Right lung (tissue), 10 donors: ENCODE measurements at places on chromosomes 12 and 14. TPM values are rescaled to one million over a fixed set of nuclear protein-coding genes. Genes with fewer than 3 reads are reported as not detected.

SERPINA9 gene
- not detected for polyA plus RNA-seq

MORN3 gene
- 2.6 TPM for polyA plus RNA-seq

SMCO2 gene
- 0.37 TPM for polyA plus RNA-seq

MMP17 gene
- 3.9 TPM for polyA plus RNA-seq

AQP6 gene
- polyA plus RNA-seq: 0.22 TPM

NPFF gene
- polyA plus RNA-seq: 1.4 TPM

TRPV4 gene
- 2.6 TPM for polyA plus RNA-seq

BDKRB2 gene
- polyA plus RNA-seq: 1.0 TPM

SAMD15 gene
- 3.5 TPM for polyA plus RNA-seq

VSX2 gene
- polyA plus RNA-seq: not detected

KRT80 gene
- 1.1 TPM for polyA plus RNA-seq

DIO3 gene
- 0.37 TPM for polyA plus RNA-seq

FZD10 gene
- polyA plus RNA-seq: 0.63 TPM

CEBPE gene
- polyA plus RNA-seq: 0.14 TPM

ENDOU gene
- polyA plus RNA-seq: 0.33 TPM

CPNE6 gene
- not detected for polyA plus RNA-seq

SLC4A8 gene
- polyA plus RNA-seq: 1.1 TPM

SLC10A1 gene
- 0.13 TPM for polyA plus RNA-seq

KRT72 gene
- polyA plus RNA-seq: 0.46 TPM

EML5 gene
- 1.8 TPM for polyA plus RNA-seq

ADGRD1 gene
- 29.2 TPM for polyA plus RNA-seq

RNASE4 gene
- 10.1 TPM for polyA plus RNA-seq

LHX5 gene
- polyA plus RNA-seq: not detected

VDR gene
- 1.2 TPM for polyA plus RNA-seq

KRT6A gene
- polyA plus RNA-seq: not detected

HOXC9 gene
- 0.32 TPM for polyA plus RNA-seq

VWF gene
- 117 TPM for polyA plus RNA-seq

PTHLH gene
- 3.4 TPM for polyA plus RNA-seq

MVK gene
- 12.3 TPM for polyA plus RNA-seq

NANOG gene
- 0.16 TPM for polyA plus RNA-seq

CLEC6A gene
- polyA plus RNA-seq: not detected

CERS5 gene
- 70.9 TPM for polyA plus RNA-seq

HIP1R gene
- polyA plus RNA-seq: 27.4 TPM

LRIG3 gene
- 43.4 TPM for polyA plus RNA-seq

CELA1 gene
- not detected for polyA plus RNA-seq

SLC7A7 gene
- 9.5 TPM for polyA plus RNA-seq

WNT5B gene
- 6.9 TPM for polyA plus RNA-seq

FAM222A gene
- polyA plus RNA-seq: 1.8 TPM

MIP gene
- polyA plus RNA-seq: not detected

IFNG-AS1 gene
- polyA plus RNA-seq: not detected

SLC17A8 gene
- polyA plus RNA-seq: 2.5 TPM

RBP5 gene
- 18.8 TPM for polyA plus RNA-seq

THTPA gene
- polyA plus RNA-seq: 12.1 TPM

RGS6 gene
- polyA plus RNA-seq: 2.8 TPM
